ENCODE measurements at places on chromosomes 13 and 19.

- no peak for DNase-seq
These were observed 110.1 kb downstream of the SLAIN1 start for GRCh38 chr13:77807431-77808135.

GRCh38 chr13:99722931-99723330 is 221.7 kb downstream of the TM9SF2 start:
- no peak for DNase-seq

GRCh38 chr13:41418731-41419130 is 38.6 kb upstream of the RGCC start:
- DNase-seq: no peak

GRCh38 chr19:49080392-49080791 is 4.9 kb upstream of the SNRNP70 start:
- no peak for DNase-seq

- peak; percentile 99 for DNase-seq
These were observed 44.3 kb upstream of the CEACAM21 start for GRCh38 chr19:41531438-41532311.

DNA sequence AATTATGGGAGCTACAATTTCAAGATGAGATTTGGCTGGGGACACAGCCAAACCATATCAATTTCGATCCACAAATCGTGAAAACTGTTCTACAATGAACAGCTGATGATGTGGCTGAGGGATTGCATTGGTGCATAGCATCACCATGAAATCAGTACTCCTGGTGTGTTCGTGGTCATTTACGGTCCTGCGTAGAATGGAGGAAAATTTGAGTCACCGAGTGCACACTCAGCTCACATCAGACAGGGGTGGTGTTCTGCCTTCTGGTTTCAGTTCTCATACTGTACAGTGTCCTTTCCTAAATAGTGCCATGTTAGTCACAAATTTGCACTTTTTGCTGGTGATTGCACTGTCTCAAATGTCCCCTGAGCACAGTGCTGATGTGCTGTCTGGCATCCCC is 39.2 kb downstream of the MYH14 start:
- peak; percentile 16 for DNase-seq

DNA sequence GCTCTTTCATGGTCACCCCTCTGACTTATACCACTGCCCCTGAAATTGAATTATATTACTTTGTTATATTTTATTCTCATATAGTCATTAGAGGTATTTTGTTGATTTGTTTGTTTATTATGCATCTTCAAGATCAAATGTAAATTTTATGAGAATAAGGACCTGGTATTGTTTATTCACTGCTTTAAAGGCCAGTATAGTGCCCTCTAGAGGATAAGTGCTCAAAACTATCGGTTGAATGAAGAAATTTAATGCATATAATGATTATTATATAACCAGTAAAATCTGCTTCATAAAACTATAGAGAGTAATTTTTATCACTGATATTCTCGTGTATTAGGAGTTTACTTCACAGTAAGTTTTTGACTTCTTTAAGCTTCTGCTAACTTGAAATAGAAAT is 1401.9 kb downstream of the SLITRK1 start:
- DNase-seq: no peak

DNA sequence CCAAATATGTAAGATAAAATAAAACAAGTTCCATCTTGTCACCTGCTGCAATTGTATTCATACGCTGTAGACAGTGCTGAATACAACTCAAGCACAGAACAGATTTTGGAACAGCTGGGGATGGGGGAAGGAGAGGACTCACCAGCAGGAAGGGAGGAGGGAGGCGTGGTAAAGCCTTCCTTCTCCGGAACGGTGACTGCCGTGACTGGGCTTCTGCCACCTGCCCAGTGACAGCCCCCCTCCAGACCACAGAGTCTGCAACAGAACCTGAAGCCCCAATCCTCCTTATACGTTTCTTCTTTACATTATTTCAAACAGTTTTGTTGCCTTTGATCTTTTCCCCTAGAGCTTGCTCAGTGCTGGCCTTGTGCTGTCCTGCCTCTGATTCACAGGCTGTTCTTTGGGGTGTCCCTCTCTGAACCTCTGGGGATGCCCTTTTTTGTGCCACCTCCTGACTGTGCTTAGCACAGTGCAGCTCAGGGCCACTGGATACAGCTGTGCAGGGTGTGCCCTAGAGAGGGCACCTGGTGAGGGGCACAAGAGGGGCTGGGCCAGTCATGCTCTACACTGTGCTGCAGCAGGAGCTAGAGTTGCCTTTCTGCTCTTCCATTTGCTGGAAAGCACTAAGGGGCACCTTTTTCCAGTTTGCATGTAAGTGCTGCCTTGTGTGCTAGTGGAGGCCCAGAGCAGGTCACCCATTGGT is 213.0 kb downstream of the ZIC5 start:
- DNase-seq: no peak

- no peak for DNase-seq
These were observed 7.4 kb upstream of the ZNRF4 start for GRCh38 chr19:5447700-5448311.

DNA sequence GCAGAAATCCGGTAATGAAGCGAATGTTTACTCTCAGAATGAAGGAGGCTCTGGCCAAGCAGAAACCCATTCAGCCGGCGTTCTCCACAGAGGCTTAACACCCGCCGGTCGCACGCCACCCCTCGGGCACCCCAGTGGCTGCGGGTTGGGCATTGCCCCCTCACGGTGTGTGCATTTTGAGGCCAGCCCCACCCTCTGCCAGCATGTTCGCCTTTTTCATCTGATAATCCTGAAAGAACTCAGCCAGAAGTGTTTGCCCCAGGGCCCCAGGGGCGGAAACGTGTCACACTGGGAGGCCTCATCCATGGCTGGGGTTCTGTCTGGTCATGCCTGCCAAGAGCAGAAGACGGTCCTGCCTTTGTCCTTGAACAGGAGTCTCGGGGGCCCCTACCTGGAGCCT is 34.2 kb downstream of the COMP start:
- no peak for DNase-seq

GRCh38 chr13:80894917-80895316 is 554.0 kb upstream of the SPRY2 start:
- no peak for DNase-seq

DNA sequence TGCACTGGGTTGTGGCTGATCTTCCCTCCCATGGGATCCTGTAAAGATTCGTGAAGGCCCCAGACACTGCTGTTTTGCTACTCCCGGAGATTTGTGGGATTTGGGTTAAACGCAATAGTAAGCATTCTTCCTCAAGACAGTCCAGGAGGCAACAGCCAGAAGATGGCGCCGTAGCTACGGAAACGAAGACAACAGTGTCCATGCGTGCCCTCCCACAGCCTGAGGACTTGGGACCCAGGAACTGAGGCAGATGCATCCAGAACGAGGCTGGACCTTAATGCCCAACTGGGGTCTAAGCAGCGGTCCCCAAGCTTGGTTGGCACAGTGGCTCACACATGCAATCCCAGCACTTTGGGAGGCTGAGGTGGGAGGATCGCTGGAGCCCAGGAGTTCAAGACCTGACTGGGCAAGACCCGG is 57.6 kb upstream of the ZNF507 start:
- peak; percentile 14 for DNase-seq

DNA sequence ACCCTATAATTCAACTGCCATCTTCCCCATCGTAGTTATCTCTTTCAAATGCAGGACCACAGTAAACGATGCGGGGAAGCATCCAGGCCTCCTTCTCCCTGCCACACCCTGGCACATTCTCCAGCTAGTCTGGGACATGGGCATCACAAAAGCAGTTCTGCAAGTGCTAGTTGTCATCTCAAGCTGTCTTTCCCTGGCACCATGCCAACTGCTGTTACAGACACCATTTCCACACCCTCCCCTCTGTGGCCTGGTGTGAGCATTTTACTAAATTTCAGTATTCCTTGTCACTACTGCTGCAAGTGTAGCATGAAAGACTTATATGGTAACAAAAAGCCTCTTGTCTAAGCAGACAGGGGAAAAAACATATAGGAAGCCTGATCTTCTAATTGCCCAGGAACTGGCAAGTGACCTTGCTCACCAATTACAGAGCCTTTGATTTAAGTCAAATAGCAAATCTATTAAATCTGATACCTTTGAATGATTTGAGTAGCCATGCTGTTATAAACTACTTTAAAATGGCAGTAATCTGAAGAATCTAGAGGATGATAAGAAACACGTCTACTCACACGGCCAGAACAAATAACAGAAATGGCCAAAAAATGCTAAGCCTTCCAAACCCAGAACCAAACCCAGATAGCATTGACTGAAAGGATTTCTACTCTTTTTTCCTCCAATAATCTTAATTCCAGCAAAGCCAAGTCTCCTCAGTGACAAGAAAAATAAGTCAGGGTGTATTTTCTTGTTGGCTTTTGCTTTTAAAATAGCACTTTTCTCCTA is 179.0 kb downstream of the NUFIP1 start:
- DNase-seq: no peak

- no peak for DNase-seq
These were observed 21.7 kb downstream of the ZIC5 start for GRCh38 chr13:99949679-99950413.

- no peak for DNase-seq
These were observed 156.9 kb downstream of the USP12 start for GRCh38 chr13:27014406-27015359.

- no peak for DNase-seq
These were observed 20.5 kb downstream of the CEACAM4 start for GRCh38 chr19:41606215-41606837.

DNA sequence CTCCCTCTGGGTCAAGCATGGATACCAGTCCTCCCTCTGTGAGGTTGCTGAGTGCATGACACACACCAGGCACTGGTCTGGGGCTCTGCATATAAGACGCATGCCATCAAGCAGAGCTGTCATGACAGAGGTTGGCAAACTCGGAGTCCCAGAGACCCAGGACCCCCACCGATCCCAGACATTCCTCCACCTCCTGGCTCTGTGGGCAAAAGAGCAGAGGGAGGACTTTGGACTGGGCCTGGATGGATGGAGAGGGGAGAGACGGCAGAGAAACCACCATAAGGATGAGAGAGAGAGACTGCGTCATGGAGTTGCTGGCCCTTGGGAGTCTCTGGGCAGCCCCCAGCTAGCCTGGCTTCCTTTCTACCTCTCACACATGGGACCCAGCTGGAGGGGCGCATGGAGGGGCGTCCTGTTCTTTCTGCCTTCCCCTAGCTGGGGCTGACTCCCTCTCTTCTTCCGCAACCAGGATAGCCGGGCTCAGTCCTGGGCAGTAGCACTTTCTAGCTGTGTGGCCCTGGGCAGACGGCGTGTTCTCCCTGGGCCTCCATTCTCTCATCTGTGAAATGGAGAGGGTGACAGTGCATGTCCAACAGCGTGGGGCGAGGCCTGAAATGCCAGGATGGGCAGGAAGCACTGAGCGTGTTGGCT is 1.6 kb downstream of the HPN start:
- no peak for DNase-seq

- DNase-seq: peak; percentile 63
These were observed at the start of gene ZSCAN1 for GRCh38 chr19:58033741-58034476. TSS of gene ZSCAN1 (plus strand) at chr19:58034025. CDS start at chr19:58037837, 3,812 bp downstream.

GRCh38 chr19:51417107-51417809 is at the start of gene SIGLEC10:
TSS of gene SIGLEC10 (minus strand) at chr19:51417642. CDS start at chr19:51417581, 61 bp downstream.
- peak; percentile 89 for DNase-seq

- no peak for DNase-seq
These were observed 6.1 kb downstream of the INSR start for GRCh38 chr19:7288131-7288530.

DNA sequence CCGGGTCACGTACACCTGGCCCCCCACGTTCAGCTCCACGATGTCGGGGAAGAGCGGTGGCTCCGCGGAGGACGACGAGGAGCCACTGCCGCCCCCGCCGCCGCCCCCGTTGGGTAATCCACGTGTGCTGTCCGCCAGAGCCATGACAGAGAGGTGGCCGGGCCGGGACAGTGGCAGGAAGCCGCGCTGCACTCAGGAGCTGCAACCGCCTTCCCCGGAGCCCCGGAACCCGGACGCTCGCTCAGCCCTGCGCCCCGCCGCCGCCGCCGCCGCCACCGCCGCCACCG is 257 bp downstream of the KCTD12 start:
- no peak for DNase-seq

- DNase-seq: no peak
These were observed 19.6 kb downstream of the HMGB1 start for GRCh38 chr13:30446126-30446500.

DNA sequence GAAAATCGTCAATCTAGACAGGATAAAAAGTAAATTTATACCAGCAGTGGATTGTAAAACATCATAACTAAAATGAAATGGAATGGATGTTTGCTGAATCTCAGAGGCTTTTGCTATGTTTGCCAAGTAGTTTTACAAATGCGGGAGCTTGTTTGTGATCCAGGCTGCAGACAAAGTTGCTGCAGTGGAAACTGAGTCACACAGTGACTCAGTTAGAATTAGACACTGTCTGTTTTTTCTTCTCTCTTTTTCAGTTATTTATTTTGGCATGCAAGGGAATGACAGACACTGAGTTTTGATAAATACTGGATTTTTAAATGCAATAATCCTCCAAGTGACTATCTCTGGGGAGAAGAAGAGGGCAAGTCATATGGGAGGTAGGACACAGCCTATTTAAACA is 4.6 kb upstream of the PNMA8A start:
- DNase-seq: no peak

- DNase-seq: no peak
These were observed 36.5 kb downstream of the GTF2F2 start for GRCh38 chr13:45156565-45157361.

- DNase-seq: no peak
These were observed 6.5 kb upstream of the N4BP2L2 start for GRCh38 chr13:32545083-32545482.

- DNase-seq: no peak
These were observed 15.1 kb downstream of the CRTC1 start for GRCh38 chr19:18698321-18699167.

GRCh38 chr19:53631949-53632407 is at the start of gene DPRX:
TSS of gene DPRX (plus strand) at chr19:53631999. CDS start at chr19:53632107, 108 bp downstream.
- no peak for DNase-seq

DNA sequence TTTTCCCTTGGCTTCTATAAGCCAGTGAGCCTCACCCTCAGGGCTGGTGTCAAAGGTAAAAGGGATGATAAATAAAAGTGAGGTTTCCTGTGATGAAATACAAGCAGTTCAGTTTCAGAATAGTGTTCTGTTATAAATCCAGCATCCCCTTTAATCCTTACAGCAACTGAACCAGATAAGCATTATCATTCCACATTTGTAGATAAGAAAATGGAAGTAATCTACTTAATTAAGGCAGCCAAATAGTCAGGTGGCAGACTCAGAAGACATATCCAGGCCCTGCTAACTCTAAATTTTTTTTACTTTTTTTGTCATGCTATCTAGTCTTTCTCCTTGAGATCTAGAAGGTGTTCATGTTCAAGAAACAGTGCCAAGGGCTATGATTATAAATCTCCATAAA is 99.4 kb upstream of the SOX21 start:
- no peak for DNase-seq

- no peak for DNase-seq
These were observed 26.5 kb downstream of the PAK4 start for GRCh38 chr19:39152066-39152465.

GRCh38 chr13:80955501-80955900 is 614.6 kb upstream of the SPRY2 start:
- no peak for DNase-seq

- peak; percentile 60 for DNase-seq
These were observed 1.7 kb downstream of the ELL start for GRCh38 chr19:18519962-18520847.
